ENCODE measurements at places on chromosomes 2 and 18.

- DNase-seq = no peak
Measured at GRCh38 chr2:120334068-120334467, 11.9 kb upstream of the INHBB start.

- DNase-seq = no peak
Measured at GRCh38 chr2:52934323-52934898, 833.2 kb upstream of the CHAC2 start.

DNA sequence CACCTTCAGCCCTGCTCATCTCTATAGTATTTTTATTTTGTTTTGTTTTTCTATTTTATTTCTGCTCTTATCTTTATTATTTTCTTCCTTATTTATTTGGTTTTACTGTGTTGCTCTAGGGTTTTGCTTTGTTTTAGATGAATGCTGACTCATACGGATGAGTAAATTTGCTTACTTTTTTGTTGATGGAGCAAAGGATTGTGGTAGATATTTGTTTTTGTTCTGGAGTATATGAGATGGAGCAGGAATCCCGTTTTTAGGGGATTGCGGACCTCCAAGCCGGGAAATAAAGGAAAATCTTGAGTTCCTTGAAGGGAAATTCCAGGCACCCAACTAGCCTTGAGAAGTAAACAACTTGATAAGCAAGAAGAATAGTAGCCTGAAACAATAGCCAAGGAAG, 15.3 kb upstream of the COLEC12 start:
- no peak for DNase-seq

GRCh38 chr18:77013811-77014521, 118.6 kb downstream of the MBP start:
- DNase-seq = no peak

- no peak for DNase-seq
Measured at GRCh38 chr2:169641464-169641863, 52.7 kb downstream of the CFAP210 start.

DNA sequence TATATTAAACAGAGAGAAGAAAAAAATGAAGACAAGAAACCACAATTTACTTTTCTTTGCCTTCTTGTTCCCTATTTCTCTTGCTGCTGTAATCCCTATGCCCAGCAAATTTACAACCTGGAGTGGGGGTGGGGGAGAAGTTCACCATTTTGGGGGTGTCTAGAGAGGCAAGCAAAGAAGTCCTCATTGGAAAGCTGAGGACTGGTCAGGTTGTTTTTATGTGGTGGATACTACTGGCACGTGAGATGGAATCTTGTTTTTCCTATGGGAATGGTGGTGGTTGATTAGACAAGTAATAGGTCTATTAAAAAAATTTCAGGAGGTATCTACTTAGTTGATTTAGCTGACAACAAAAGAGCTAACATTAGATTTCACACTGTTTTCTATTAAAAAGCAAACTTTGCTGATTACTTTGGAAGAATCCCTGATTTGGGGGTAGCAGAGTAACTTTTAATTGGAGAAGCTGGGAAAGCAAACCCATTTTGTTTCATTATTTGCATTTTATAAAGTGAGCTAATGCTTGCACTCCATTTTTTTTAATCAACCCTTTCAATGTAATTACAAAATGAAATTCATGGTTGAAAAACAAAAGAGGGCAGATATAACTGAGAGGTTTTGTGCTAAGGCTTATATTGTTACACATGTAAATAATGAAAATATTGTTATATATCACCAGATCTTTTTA, 6.0 kb downstream of the POU3F3 start:
- DNase-seq = no peak

GRCh38 chr2:94987074-94988020, 38.2 kb upstream of the MAL start:
- DNase-seq = no peak

DNA sequence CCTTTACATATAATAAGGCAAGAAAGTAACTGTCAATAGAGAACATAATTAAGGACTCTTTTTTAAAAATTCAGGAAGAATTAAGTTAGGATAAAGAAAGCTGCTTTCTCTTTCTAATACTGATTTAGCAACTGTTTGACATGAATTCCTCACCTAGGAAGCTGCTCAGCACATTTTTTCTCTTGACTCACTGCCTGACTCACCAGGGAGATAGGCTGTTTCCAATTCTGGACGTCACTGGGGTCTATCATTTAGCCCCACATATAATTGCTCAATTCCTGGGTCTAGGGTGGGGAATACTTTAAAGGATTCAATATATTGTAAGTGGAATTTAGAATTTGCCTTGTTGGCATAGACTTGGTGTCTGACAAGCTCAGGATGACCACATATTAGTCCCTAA, 50.8 kb upstream of the UGP2 start:
- DNase-seq = peak; percentile 9

DNA sequence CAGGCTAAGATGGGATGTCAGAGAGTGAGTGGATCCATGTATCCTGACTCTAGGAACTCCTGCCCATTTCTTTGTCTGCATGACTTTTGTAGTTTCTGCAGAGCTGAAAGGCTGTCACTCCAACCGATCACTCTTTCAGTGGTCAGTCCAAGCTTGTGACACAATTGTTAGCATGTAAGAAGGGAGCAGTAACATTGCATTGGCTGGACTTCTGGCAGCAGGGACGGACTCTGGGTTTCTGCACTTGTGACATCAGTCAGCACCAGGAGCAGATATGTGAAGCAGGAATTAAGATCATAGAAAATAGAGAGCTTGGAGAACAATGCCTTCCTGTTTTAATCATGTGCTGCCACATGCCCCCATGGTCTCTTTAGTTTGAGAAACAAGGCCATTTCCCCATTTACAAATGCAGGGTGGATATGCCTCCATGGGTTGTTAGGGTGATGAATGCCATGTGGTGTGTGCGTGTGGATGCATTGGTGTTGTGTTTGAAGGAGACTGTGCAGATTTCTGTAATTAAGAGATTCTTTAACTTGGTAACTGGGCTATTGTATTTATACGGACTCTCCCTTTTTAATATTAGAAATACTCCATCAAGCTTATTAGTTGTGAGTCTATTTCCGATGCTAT, 214.3 kb upstream of the EPHA4 start:
- DNase-seq = no peak

- no peak for DNase-seq
Measured at GRCh38 chr2:2547451-2547850, 216.4 kb upstream of the MYT1L start.

GRCh38 chr2:144469798-144470197, 50.1 kb downstream of the ZEB2 start:
- DNase-seq = no peak

DNA sequence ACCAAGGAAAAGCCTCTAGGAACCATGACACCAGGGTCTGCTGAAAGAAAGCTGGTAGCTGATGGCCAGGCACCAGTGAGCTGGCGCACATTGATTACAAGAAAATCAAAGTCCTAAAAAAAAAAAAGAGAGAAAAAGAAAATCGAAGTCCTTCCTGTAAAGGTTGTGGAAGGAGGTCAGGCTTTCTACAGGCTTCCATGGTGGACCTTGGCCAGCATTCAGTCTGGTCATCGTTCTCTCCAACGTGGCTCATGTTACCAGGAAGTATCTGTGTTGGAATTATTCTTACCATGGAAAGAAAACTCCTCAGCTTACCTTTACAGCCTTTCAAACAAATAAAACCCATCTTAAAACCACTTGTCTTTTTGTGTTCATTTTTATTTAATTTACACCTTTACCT, 65.6 kb downstream of the CYB5A start:
- DNase-seq = no peak

DNA sequence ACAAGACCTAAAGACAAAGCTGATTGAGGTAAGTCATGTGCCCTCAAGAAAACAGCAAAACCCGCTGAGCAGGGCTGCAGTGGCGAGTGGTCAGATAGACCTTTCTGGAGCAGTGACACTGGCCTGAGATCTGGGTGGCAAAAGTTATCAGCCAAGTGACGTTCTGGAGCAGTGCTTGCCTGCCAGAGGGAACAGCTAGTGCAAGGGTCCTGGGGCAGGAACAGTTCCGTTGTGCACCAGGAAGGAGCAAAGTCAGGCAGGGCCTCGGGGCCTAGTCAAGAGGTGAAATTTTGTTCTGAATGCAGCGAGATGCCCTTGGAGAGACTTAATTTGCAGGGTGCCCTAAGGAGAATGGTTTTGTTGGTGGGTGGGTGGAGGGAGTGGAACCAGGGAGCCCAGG, 67.0 kb downstream of the SH3BP4 start:
- DNase-seq = no peak

DNA sequence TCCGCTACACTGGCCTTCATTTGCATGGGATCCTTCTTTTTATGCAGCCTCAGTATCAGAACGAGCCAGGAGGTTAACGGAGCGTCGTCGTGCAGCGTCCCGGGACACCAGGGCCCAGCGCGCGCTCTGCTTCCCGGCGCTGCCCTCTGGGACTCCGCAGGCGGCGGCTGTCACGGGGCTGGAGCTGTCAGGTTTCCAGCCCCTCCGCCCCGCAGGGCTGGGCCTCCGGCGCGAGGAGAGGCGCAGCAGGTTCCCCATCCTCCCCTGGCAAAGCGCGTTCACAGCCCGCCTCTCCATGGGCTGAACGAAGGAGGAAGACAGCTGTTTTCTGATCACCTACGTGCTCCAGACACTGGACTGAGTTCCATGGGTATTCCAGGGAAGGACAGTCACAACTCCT, 12.5 kb upstream of the PAX8 start:
- no peak for DNase-seq

GRCh38 chr2:216215658-216216390, 106.7 kb downstream of the XRCC5 start:
- no peak for DNase-seq

GRCh38 chr18:34752056-34752455, 42.0 kb downstream of the DTNA start:
- DNase-seq = no peak

GRCh38 chr18:8381821-8382459, 227.3 kb upstream of the RAB12 start:
- DNase-seq = no peak

GRCh38 chr18:24270358-24270936, 127.2 kb downstream of the OSBPL1A start:
- DNase-seq = no peak

- DNase-seq = no peak
Measured at GRCh38 chr18:7926526-7926925, 359.4 kb downstream of the PTPRM start.

GRCh38 chr2:134926231-134926931, 7.8 kb downstream of the CCNT2 start:
- no peak for DNase-seq

DNA sequence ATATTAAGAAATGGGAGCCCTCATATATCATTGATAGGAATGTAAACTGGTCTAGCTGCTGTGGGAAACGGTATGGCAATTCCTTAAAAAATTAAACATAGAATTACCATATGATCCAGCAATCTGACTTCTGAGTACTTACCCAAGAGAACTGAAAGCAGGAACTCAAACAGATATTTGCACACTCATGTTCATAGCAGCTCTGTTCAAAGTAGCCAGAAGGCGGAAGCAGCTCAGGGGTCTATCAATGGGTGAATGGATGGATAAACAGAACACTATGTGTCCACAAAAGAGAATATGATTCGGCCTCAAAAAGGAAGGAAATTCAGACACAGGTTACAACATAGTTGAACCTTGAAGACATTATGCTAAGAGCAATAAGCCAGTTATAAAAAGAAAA, 135.7 kb upstream of the NDUFV2 start:
- no peak for DNase-seq

- no peak for DNase-seq
Measured at GRCh38 chr2:231386446-231386845, 9.1 kb upstream of the B3GNT7 start.

DNA sequence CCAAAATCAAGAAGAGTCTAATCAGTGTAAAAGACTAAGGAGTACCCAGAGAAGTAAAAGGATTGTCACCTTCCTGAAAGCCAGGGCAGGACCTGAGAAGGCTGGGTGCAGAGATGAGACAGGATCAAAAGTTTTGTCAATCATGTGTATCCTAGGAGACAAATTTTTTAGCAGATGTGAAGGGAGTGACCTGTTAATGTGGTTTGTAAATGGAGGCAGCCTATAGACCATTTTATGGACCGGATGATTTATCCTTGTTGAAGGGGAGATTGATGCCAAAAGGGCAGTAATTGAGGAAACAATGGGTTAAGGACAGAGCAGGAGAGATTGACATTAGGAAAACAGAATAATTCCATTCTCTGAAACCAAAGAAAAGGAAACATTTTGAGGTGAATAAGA, 813 bp downstream of the NDC80 start:
- DNase-seq = no peak

- DNase-seq = no peak
Measured at GRCh38 chr18:10081492-10081891, 167.7 kb downstream of the VAPA start.
